Stimulated activated CD8-positive, alpha-beta memory T cell treated with anti-CD3 and anti-CD28 coated beads, Interleukin-2, amount 100 ng/mL, for 48 hours (primary cell): ENCODE measurements at places on chromosomes 7 and 10.

- DNase-seq = no peak
Measured at GRCh38 chr10:5898163-5898562, 8.1 kb downstream of the FBH1 start.

- no peak for DNase-seq
Measured at GRCh38 chr7:107865956-107866775, 24.8 kb upstream of the DLD start.

- no peak for DNase-seq
Measured at GRCh38 chr7:50505553-50506210, 55.5 kb upstream of the FIGNL1 start.

DNA sequence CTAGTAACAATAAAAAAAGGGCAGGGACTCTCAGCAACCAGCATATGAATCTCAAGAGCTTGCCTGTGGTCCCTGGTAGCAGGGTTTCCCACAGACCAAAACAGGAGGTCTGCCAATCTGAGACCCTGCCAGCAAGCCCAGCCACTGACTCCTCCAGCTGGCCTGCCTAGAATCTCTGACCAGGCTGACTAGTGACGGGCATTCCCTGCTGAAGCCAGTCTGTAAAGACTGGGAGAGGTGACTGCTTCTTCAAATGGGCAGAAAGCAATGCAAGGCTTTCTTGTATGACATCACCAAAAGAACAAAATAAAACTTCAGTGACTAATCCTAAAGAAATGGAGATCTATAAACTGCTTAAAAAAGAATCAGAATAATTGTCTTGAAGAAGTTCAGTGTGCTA is 249.4 kb downstream of the TCF7L2 start:
- no peak for DNase-seq

DNA sequence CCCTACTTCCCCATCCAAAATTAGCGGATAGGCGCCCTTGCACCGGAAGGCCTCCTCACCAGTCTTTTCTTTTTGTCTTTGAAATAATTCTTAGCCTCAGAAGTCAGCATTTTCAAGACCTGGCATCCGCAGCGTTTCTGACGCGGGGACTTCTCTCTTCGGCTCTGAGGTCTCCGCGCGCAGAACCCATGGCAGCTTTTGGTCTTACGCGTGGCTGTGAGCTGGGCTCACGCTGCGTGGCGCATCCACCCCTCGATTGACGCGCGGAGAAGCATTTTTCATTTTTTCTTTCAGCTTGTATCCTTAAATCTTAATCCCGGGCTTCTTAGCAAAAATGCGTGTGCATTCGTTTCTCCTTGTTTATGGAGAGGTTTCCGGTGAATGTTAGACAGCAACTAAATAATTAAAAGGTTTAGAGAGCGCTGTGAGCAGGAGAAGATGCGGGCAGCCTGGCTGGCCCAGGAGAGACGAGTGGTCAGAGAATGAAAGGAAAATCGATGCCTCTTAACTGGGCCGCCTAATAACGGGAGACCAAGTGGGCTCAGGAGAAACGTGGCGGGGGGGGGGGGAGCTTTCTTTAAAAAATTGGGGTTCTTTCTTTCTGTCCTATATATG is 2.0 kb upstream of the GATA3 start:
- no peak for DNase-seq

DNA sequence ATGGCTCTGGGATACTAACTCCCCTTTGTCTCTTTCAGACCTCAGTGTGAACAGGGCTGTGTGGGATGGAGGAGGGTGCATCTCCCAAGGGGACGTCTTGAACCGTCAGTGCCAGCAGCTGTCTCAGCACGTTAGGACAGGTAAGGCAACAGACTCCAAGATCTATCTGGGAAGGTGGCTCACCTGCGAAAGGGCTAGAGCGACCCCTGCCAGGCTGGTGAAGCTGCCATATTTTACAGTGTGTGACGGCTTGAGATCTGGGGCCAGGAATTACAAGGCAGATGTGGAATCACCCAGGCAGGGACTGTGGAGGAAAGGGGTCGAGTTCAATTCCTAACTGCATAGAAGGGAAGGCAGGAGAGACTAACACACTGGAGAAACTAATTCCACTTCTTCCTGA is 11.2 kb downstream of the MUC17 start:
- DNase-seq = no peak

DNA sequence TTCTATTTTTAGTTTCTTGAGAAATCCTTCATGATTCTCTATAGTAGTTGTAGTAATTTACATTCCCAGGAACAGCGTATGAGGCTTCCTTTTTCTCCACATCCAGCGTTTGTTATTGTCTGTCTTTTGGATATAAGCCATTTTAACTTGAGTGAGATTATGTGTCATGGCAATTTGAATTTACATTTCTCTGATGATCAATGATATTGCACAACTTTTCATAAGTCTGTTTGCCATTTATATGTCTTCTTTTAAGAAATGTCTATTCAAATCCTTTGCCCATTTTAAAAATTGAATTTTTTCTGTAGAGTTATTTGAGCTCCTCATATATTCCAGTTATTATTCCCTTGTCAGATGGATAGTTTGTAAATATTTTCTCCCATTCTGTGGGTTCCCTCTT is 285.1 kb downstream of the REEP3 start:
- DNase-seq = no peak

- DNase-seq = no peak
Measured at GRCh38 chr7:69814421-69814962, 216.2 kb downstream of the AUTS2 start.

- DNase-seq = no peak
Measured at GRCh38 chr10:102781090-102781920, 37.6 kb downstream of the WBP1L start.

DNA sequence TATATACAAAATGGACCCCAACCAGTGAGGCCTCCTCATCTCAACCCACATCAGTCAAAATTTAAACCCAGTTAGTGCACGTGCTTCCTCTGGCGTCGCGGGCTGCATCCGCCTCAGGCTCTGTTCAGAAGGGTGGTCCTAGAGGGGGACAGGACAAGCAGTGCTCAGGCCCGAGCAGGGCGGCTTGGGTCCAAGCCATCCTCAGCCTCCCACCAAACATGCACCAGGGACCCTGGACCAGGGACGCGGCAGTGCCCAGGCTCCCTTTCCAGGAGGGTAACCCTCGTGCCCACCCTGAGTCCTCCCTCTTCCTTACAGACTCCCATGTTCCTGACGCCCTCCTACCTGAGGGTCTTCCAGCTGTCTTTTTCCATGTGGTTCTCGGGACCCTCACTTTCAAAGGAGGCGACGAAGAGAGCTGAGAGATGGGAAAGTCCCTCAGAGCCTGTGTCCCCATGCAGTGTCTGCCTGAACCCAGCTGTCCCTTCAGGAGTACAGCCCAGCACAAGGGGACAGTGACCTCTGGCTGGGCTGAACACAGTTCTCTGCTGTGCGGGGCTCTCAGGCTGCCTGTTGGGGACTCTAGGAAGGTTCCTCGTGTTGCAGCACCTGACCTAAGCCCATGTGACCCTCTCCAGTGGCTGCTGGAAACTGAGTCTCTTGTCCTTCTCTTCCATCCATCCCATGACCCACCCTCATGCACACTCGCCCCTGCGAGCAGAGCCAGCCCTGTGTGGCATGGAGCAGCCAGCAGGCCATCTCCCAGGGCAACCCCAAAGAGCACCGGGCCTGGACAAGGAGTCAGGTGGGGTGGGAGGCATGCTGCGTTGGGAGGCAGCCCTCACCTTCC is 58.1 kb downstream of the CSGALNACT2 start:
- no peak for DNase-seq
